ENCODE measurements at places on chromosomes 13 and 19.

DNA sequence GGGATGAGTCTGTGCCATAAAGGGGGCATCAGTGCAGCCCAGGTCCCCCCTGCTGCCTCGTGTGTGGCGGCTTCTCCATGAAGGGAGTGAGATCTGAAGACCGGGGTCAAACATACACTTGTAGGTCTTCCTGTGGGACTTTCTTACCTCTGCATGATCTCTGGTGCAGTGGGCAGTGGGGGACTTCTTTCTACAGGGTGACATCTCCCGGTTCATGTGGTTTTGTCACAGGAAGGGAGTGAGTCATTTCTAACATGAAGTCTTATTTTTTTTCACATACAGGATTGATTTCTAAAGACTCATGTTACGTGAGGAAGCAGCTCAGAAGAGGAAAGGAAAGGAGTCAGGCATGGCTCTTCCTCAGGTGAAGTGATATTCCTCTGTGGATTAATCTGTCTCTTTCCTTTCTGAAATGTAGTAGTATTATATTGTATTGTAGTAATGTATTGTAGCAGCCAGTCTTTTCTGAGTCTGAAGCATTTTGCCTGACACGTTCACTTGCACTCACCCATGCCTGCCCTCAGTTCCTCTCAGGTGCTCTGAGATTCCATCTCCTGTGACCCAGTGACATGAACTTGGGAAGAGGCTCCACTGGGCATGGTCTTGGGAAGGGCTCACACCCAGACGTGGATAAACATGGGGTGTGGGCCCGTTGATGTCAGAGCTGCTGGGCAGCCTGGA is 15.7 kb downstream of the ZNF808 start:
- DNase-seq, result peak; percentile 60

GRCh38 chr13:111906816-111907215 is 160.1 kb upstream of the SOX1 start:
- DNase-seq, result no peak

DNA sequence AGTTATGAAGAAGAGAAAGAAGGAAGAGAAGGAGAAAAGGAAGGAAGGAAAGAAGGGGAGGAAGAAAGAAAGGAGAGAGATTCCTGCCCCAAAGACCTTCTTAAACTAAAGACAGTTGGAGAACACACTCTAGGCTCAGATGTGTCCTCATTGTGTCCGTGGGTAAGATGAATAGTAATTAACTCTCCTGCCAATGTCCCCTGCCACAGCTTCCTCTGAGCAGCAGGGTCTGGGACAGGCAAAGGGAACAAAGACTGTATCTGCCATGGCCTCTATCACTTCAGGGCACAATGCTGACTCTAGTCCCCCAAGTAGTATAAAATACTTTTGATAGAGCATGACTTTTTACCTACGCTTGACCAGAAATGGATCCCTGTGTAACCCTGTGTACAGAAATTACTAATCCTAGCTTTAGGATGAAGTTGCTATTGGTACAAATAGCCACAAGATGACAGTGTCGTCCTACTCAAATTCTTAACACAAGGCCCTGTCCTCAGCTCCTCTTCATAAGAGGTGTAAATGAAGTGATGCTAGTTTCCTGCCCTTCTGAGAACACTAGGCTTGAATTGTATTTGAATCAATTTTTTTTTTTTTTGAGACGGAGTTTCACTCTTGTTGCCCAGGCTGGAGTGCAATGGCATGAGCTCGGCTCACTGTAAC is 186.2 kb upstream of the GPR12 start:
- peak; percentile 5 for DNase-seq

GRCh38 chr13:27496536-27497273 is 46.3 kb upstream of the MTIF3 start:
- no peak for DNase-seq

- no peak for DNase-seq
Observed at GRCh38 chr13:48731001-48731658, 77.4 kb downstream of the CYSLTR2 start.

Data from CD4-positive, alpha-beta T cell treated with Interleukin-17A for 1 hour (primary cell).